ENCODE measurements at places on chromosomes 7 and 10.

DNA sequence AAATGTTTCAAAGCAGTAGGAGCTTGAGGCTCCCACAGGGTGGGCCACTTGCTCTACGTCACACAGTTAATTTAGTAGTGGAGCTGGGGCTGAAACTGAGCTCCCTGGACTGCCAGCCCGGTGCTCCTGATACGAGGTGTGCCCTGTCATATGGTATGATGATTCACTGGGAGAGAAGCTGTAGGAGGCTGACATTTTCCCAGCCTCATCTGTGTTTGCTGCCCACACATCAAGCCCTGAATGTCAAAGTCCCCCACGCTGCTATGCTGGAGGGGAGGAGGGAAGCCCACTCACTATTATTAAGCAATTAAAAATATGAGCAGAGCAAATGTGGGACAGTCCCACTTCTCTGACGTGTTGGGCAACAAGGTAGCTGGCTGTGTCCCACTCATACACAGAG lies 81.2 kb upstream of the SORCS3 start:
- no peak for DNase-seq

DNA sequence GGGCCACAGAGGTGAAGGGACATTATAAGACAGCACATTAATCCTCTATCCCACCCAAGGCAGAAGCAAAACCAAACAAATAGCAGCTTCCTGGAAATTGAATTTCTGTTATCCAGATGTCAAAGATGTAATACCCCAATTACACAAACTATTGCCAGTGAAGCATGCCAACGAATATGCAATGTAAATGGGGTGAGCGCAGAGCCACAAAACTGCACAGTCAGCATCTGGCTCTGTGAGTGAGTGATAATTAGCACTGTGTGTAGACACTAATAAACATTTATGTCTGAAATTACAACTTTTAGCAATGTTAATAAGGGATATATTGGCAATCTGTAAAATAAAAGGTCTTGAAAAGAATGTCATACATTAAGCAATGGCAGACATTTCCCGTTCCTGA lies 3.2 kb downstream of the BEND7 start:
- DNase-seq, result no peak

GRCh38 chr7:20521243-20521642 lies 94.2 kb upstream of the ABCB5 start:
- no peak for DNase-seq

DNA sequence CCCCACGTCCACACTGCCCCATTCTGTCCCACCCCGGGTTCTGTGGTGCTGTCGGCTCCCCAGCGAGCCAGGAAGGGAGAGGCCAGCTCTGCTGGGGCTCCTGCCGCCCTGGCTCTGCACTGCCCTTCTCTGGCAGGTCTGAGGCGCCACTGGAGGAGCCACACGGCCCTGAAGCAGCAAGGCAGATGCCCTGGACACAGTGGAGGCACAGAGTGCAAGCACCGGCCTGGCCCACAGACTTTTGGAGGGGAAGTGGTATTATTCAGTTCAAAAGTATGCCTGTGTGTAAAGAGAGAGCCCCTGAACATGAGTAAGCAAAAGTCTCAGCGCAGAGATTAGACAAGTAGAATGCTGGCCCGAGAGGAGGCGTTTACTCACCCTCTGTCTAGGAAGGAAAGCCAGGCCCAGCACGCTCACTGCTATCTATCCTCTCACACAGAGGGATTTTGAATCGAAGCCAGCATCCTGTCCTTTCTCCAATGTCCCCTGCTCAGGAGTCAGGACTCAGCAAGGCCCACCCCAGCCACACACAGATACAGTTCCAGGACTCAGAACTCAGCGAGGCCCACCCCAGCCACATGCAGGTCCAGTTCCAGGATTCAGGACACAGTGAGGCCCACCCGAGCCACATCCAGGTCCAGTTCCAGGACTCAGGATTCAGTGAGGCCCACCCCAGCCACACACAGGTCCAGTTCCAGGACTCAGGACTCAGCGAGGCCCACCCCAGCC lies 115.0 kb downstream of the EGFR start:
- no peak for DNase-seq

DNA sequence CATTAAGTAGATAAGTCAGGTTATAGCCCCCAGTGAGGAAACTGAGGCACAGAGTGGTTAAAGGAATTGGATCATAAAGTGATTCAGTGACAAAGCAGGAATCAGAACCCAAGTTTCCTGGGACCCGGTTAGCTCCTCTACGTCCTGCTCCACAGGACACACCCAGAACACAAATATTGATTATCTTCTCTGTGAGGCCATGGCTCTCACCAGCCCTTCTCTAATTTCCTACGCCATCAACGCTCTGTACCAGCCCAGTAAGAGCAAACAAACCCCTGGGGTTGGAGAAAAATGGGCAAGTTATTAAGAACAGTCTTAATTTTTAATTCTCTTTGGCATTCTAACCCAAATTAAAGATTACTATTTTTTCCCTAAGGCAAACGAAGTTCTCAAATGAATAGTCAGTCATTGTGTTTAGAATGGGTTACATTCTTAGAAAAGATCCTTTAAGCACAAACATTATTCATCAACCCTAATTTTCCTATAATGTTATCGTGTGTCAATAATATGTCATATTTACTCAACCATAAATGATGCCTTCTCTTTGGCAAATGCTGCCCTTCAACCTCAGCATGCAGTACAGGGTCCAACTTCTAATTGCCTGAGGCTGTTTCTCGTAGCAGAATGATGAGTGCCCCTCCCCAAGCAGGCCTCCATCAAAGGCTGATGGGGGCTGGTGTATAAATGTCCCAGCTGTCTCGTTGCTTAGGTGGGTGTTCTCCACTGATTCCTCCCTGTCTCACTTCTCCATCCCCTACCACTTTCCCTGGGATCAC lies 25.4 kb upstream of the TM9SF3 start:
- DNase-seq, result no peak

DNA sequence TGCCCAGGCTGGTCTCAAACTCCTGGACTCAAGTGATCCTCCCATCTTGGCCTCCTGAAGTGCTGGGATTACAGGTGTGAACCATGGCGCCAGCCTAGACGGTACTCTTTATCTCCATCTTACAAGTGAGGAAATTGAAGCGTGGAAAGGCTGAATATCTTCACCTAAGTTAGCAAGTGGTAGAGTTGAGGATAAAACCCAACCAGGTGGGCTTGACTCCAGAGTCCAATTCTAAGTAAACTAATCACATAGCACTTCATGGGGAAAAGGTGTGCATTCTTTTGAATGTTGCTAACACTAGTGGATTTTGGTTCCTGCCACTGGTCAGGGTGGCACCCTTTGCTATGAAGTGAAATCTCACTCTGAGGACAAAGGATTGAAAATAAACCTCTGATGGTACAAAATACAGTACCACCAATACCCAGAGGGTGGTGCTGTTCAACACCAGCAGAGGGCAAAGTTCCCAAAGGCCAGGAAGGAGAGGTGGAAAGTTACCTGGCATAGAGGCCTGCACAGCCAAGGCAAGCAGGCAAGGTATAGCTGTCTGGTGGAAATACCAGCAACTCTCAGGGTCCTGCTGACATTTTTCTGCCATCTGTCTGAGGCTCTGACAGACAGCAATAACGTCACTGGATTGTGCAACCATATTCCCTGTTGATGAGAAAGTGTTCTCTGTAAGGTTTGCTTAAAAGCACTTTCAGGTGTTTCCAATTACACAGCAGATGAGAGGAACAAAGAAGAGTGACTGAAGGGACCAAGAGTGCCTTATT lies 17.6 kb downstream of the ZDHHC16 start:
- DNase-seq, result no peak

- DNase-seq, result no peak
These were observed 34.0 kb downstream of the PRSS2 start for GRCh38 chr7:142804728-142805207.
